Lung microvascular endothelial cell (primary cell): ENCODE measurements at places on chromosomes 2 and 18. TPM values are rescaled to one million over a fixed set of nuclear protein-coding genes. Genes with fewer than 3 reads are reported as not detected.

Gene MAPRE3
- total RNA-seq, result 0.65 and 0.79 TPM in 2 replicates

Gene ERLEC1
- total RNA-seq, result 45.5 and 70.6 TPM in 2 replicates

Gene ARHGEF33
- under 0.01 TPM in 1 of 2 replicates, not detected in the other for total RNA-seq

Gene CYP26B1
- 0.44 and 0.79 TPM in 2 replicates for total RNA-seq

Gene UGT1A8
- total RNA-seq, result not detected in 2 replicates

Gene ARL6IP6
- total RNA-seq, result 15.1 and 16.8 TPM in 2 replicates

Gene TEX44
- total RNA-seq, result not detected in 2 replicates

Gene PLB1
- 0.20 and 0.22 TPM in 2 replicates for total RNA-seq

Gene RAPH1
- total RNA-seq, result 17.3 and 24.6 TPM in 2 replicates

Gene RGPD4
- not detected in 2 replicates for total RNA-seq

Gene LAMA3
- 2.4 and 2.8 TPM in 2 replicates for total RNA-seq

Gene TUBA3D
- total RNA-seq, result not detected in 2 replicates

Gene STAT4
- total RNA-seq, result 0.22 and 0.40 TPM in 2 replicates

Gene INHA
- total RNA-seq, result not detected in 2 replicates

Gene IL36G
- not detected in 2 replicates for total RNA-seq

Gene ERBB4
- under 0.01 TPM in 2 replicates for total RNA-seq

Gene UGT1A6
- not detected in 2 replicates for total RNA-seq

Gene CAPN14
- total RNA-seq, result under 0.01 TPM in 1 of 2 replicates, not detected in the other

Gene COL5A2
- 34.9 and 36.5 TPM in 2 replicates for total RNA-seq

Gene MAP4K4
- total RNA-seq, result 67.1 and 112 TPM in 2 replicates

Gene LINC00305
- 0.20 and 0.87 TPM in 2 replicates for total RNA-seq

Gene SEMA4F
- 1.8 and 2.2 TPM in 2 replicates for total RNA-seq

Gene ASB18
- not detected in 2 replicates for total RNA-seq

Gene M1AP
- total RNA-seq, result not detected in 2 replicates

Gene BMP10
- total RNA-seq, result not detected in 2 replicates

Gene DTNA
- total RNA-seq, result 0.40 and 0.44 TPM in 2 replicates

Gene TACR1
- not detected in 2 replicates for total RNA-seq

Gene CGREF1
- total RNA-seq, result 1.7 and 2.0 TPM in 2 replicates

Gene UGT1A3
- total RNA-seq, result not detected in 2 replicates

Gene CSRNP3
- total RNA-seq, result 0.44 and 0.99 TPM in 2 replicates

Gene RGPD3
- under 0.01 TPM in 2 replicates for total RNA-seq

Gene DAW1
- 0.20 and 0.22 TPM in 2 replicates for total RNA-seq

Gene ARID5A
- total RNA-seq, result 8.5 and 9.7 TPM in 2 replicates

Gene ALK
- total RNA-seq, result not detected in 2 replicates

Gene PLEKHM3
- total RNA-seq, result 7.0 and 16.5 TPM in 2 replicates

Gene UPP2
- total RNA-seq, result not detected in 2 replicates

Gene REG1B
- total RNA-seq, result not detected in 2 replicates

Gene CCDC148
- 0.20 and 0.22 TPM in 2 replicates for total RNA-seq

Gene HRH4
- total RNA-seq, result not detected in 2 replicates

Gene FSIP2
- total RNA-seq, result under 0.01 TPM in 2 replicates

Gene CKAP2L
- 0.60 and 2.0 TPM in 2 replicates for total RNA-seq

Gene LRRTM4
- total RNA-seq, result not detected in 2 replicates

Gene GAD1
- total RNA-seq, result 0.22 and 0.40 TPM in 2 replicates

Gene DHRS9
- not detected in 2 replicates for total RNA-seq

Gene TWIST2
- 0.20 and 0.44 TPM in 2 replicates for total RNA-seq

Gene SOWAHC
- 4.6 and 11.5 TPM in 2 replicates for total RNA-seq

Gene PMAIP1
- total RNA-seq, result 9.2 and 13.7 TPM in 2 replicates

Gene NPAS2
- total RNA-seq, result 4.8 and 11.7 TPM in 2 replicates

Gene NCKAP5
- under 0.01 TPM in 2 replicates for total RNA-seq
